Activated CD4-positive, alpha-beta T cell treated with anti-CD3 and anti-CD28 coated beads for 48 hours (primary cell): ENCODE measurements at places on chromosomes 3 and 15.

DNA sequence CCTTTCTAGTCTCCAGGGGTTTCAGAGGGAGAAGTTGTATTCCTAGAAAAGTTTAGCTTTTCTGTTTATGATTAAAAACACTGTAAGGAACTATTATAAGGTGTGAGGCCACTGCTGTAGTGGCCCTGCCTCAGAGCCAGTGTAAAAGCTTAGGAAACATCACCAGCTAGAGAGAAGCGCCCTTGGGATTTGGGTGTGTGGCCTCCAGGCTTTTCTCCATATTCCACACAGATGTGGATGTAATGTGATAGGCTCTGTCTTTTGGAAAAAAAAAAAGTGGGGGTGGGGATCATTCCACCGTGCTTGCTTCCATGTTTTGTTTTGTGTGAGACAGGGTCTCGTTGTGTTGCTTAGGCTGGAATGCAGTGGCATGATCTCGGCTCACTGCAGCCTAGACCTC lies 13.9 kb downstream of the SEC61A1 start:
- no peak for DNase-seq

DNA sequence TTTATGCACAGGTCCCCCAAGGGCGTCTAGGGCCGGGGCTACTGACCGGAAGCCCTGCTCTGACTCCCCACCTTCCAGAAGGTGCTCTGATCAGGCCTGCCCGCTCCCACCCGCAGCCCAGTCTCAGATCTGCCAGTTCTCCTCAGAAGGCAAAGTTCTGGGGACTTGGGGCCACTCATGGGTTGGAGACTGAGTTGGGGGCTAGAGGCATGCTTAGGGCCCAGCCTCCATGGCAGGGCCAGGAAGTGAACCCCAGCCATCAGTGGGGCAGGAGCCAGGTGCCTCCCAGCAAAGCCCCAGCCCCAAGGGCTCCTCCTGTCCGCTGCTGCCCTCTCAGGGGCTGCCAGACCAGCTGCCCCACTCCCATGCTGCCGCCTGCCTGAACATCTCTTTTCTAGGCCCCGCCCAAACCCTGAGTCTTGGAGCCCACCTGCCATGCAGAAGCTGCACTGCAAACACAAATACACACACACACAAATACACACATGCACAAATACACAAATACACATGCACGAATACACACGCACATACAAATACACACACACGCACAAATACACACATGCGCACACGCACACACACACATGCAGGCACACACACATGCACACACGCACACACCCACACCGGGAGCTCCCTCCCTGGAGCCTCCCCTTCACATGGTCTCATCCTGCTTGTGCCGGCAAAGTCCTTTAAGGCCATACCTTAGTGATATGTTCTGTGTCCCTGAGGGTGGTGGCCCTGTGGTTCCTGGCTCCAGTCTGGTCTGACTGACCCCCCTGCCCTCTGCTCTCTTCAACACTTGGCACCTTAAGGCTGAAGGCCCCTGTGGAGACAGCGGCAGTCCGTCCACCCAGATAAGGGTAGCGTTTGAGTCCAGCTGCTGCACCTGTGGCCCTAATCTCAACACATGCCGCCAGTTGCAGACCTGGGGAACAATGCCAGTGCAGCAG lies 59.2 kb upstream of the KLF13 start:
- no peak for DNase-seq

DNA sequence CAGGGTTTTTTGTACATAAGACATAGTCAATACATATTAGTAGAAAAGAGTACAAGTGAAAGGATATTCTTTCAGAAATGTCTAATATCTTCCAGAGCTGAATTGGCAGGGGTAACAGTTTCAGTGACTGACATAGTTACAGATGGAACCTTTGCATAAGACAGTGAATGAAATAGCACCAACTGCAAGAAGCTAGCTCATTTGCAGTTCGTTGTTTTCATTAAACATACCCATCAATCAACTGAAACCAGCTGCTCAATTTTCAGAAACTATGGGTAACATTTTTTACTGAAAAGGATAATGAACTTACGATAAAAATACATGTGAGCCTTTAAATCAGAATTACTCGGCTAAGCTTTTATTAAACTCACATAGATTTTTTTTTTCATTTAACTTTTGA lies 93.9 kb upstream of the EPHA3 start:
- no peak for DNase-seq

DNA sequence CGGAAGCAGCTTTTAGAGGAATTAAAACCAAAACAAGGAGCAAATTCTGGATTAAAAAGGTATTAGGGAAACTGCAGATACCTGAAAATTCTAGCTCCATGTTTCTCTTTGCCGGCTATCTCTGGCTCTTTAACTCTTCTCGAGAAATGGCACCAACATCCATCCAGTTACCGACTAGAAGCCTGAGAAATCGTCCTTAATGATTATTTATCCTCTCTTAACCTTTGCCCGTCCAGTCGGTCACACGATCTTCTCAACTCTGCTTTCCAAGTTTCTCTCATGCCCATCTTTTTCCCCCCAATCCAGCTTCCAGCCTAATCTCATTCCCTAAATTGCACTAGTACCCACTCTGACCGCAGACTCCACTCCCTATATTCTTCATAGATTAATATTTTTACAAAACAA lies 596 bp upstream of the SGO1 start:
- DNase-seq = no peak

DNA sequence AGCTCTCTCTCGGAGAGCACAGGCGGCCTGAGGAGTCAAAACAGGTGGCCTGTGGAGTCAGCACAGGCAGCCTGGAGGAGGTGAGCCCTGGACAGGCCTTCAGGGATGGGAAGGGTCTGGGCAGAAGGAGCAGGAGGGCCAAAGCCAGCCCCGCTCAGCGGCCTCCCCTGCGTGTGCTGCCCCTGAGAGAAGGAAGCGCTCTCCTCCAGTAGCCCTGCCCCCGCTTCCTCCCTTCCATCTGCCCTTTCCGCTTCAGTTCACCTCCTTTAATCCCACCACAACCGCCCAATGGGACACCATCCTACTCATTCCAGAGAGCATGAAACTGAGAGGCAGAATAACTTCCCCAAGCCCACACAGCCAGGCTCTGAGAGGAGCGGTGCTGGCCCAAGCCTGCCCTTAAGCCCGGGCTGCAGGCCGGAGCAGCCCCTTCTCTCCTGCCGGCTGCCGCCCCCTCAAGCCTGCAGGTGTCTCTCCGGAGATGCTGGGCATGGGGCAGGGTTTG lies 3.2 kb upstream of the NR2E3 start:
- no peak for DNase-seq

DNA sequence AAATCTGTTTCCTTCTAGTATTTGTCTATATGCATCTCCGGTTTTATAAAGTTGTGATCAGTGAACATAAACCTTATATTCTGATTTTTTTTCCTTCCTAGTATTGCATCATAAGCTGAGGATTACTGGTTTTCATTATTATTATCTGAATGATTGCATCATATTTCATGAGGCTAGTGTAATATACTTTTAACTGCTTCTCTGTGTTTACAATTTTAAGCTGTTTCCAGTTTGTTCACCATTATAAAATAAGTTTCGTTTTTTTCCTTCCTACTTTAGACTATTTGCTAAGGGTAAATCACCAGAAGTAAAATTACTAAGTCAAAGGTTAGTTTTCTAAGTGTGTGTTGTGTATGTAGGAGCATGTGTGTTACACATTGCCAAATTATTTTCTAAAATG lies 20.2 kb downstream of the SEMA6D start:
- no peak for DNase-seq

- no peak for DNase-seq
Measured at GRCh38 chr15:68733666-68734065, 87.0 kb downstream of the ANP32A start.

DNA sequence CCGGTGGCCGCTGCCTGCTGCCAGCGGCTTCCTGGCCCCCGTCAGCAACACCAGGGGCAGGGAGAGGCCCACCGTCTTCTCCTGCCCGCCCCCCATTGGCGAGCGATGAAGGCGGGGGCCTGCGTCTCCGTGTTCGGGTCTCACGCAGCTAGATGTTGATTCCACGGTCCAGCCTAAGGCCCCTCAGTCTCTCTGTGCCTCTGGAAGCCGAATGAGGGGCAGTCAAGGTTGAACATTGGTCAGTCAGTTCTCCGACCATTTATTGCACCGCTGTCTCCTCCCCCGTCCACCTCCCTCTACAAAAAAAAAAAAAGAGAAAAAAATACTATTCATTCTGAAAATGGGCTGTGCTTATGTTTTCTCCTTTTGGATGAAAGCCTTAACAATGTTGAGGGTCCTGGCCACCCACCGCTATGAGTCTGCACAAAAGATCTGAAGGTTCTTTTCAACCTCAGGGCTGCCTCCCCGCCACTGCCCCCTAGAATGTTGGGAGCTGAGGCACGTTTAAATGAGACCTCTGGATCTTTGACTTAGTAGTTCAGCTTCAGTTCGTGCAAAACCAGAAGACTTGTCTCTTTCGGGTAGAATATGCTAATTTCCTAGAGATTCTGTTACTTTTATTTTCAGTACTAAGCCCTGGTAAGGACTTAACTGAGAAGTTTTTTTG lies 736 bp downstream of the IREB2 start:
- DNase-seq = peak; percentile 47

GRCh38 chr3:148790370-148790769 lies 37.2 kb upstream of the CPB1 start:
- no peak for DNase-seq

- peak; percentile 5 for DNase-seq
Measured at GRCh38 chr3:37492977-37493471, 318.6 kb upstream of the LRRFIP2 start.

- DNase-seq = no peak
Measured at GRCh38 chr3:196749125-196749524, 9.5 kb downstream of the PAK2 start.

DNA sequence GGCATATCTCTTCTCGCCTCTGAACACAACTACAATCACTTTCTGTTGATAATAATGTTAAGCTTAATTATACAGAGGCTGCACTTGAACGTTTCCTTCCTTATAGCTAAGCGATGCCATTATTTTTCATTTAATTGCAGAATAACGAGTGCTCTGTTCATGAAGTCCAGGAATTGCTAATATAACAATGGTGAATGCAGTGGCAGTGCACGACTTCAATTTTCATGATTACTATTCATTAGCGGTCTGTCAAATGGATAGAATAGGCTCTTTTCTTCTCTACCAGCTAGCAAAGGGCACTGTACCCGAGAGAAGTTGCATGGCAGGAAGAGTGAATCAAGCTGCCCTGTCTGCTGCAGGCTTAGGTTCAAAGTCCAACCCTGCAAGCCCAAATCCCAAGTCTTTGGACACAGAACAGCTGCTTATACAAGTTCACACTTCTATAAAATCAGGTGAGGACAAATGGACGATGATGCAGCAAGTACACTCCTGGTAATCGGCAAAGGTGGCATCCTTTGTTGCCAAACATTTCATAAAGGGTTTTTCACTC lies 75.6 kb downstream of the PDZRN3 start:
- no peak for DNase-seq

DNA sequence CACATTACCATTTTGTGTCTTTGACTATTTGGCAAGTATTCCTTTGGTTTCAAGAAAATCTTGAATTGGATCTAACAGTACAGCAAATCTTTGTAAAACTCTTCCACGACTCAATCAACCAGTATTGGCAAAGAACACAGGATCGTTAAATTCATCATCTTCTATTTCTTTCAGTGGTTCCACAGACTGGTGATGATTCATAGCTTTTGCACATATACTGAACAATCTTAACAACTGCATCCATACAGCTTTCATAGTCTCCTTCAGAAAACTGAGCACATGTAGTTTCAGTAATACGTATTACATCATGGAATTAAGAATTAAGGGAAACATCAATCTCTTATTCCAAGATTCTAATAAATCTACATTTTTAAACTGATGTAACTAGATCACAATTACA lies 91.6 kb upstream of the LIPC start:
- no peak for DNase-seq

DNA sequence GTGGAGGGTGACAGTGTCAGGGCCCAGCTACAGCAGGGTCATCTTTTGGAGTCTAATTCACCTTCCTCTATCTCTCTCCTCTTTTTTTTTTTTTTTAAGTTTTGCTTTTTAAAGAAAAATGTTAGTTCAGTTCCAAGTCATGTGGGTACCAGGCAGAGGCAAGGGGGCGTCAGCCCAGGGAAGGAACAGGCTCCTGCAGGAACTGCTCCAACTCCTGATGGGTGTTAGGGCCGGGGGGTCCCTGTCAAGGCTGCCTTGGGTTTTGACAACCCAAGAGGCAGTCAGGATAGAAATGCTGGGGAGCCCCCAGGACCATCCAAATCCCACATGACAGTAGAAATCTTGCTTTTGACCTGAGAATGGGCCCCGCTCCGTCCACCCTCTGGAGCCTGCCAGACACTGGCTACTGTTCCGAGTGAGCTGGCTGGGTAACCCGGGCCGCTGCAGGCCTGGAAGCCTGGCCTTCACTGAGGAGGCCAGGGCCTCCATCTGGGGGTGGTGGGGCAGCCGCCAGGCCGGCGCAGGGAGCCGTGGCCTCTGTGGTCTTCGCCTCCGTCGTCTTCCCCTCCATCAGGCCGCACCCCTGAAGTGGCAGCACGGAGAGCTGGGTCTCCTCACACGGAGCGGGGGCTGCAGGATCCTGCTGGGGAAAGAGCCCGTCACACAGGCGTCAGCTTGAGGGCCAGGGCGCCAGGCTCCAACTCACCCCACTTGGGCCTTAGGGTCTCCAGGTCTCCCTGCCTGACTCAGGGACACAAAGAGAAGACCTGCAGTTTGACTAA lies 24.2 kb downstream of the RNU5B-1 start:
- DNase-seq = no peak

GRCh38 chr15:77573802-77574201 lies 58.9 kb downstream of the LINGO1 start:
- DNase-seq = no peak

DNA sequence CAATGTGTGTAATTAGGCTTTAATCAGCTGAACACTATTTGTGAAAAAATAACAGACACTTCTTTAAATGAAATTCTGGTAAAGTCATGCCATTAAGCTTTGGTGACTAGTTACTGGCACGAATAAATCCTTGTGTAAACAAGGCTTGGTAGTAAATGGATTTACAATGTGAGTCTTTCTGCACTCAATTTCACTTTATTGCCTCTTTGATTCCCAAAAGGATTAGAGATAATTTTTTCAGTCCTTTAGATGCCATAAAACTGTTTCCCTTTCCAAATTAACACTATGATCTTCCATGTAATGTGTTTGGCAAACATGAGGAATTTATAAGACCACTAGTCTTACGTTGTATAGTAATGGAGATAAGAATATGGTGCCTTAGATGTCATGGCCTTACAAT lies 339.5 kb upstream of the DNAJC19 start:
- DNase-seq = no peak

GRCh38 chr3:47012342-47013230 lies 33.1 kb downstream of the NBEAL2 start:
- no peak for DNase-seq

DNA sequence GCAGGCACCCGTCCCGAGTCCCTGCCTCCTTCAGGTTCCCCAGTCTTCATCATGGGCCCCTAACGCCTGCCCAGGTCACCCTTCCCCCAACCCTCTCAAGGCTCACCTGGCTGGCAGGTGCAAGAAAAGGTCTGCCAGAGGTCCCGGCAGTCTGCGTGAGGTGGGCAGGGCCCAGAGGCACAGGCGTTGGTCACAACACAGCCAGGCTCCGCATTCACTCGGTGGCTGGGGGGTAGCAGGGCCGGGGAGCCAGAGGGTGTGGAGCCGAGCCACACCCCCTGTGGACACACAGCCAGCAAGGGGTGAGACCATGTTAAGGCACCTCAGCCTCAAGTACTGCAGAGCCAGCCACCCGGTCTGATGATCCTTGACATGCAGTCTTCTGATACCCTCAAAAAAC lies 10.9 kb downstream of the CELSR3 start:
- no peak for DNase-seq

GRCh38 chr3:37675833-37676596 lies 185.7 kb upstream of the CTDSPL start:
- no peak for DNase-seq
